Substantia nigra (tissue), 51 donors: ENCODE measurements at places on chromosomes 5 and 9.

GRCh38 chr5:160685695-160686094 is 166.3 kb downstream of the ATP10B start:
- DNase-seq, result no peak

GRCh38 chr5:34490506-34491250 is 165.4 kb upstream of the RAI14 start:
- no peak for DNase-seq

DNA sequence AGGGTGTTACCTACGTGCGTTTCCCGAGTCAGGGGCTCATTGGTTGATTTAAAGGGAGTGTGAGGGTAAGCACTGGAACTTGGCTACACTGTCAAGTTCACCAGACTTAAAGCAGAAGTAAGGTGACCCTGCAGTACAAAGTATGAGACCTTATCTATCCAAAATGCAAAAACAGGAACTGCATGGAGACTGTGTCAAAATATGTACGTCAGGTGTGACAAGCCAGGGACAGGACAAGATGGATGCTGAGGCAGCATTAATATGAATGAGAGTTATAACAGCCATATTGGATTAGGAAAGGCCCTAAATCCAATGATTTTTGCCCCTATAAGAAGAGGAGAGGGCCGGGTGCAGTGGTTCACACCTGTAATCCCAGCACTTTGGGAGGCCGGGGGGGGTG is 15.4 kb upstream of the SUSD3 start:
- DNase-seq, result no peak

DNA sequence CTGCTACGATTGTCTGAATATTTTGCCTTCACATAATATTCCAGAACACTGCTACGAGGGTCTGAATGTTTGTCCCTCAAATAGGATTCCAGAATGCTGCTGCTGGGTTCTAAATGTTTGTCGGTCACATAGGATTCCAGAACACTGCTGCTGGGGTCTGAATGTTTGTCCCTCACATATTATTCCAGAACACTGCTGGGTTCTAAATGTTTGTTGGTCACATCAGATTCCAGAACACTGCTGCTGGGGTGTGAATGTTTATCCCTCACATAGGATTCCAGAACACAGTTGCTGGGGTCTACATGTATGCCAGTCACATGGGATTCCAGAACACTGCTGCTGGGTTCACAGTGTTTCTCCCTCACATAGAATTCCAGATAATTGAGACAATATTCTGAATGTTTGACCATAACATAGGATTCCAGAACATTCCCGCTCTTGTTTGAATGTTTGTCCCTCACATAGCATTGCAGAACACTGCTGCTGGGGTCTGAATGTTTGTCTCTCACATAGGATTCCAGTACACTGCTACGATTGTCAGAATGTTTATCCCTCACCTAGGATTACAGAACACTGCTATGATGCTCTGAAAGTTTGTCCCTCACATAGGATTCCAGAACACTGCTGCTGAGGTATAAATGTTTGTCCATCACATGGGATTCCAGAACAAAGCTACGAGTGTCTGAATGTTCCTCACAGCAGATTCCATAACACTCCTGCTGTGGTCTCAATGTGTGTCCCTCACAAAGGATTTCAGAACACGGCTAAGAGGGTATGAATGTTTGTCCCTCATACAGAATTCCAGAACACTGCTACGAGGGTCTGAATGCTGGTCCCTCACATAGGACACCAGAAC is 201.8 kb downstream of the FOXD4L6 start:
- DNase-seq, result no peak

DNA sequence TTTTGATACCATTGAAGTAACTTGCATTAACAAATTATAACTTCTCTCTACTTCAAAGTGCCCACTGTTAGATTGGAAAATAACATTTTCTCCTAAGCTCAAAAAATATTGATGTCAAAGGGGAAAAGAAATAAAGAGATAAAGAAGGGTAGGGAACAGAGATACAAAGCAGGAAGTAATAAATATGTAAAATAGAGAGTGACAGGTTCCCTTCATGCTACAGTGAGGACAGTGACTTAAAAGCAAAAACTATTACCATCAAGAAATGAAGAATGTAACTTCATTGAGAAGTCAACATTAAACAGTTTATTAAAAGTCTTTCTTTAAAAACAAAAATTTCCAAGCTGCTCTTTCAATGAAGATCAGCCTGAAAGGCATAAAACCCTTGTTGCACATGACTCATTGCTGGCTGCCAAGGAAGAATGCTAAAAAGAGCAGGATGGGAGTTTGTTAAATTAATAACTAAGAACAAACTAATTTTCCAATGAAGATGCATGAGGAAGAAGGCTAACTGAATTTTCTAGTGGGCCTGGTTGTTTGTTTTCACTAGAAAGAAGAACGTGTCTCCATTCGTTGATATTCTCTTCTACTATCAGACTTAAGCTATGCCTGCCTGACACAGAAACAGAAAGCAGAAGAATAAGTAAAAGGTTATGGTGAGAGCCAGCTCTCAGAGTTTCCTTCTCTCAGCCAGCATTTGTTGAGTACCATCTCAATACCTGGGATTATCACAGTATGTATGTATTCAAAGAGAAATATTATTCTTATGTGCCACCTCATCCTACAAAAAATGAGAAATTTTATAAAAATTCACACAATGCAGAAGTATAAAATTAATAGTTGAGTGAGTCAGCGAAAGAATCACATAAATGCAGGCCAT is 197.8 kb upstream of the NREP start:
- no peak for DNase-seq

- DNase-seq, result no peak
These were observed 63.4 kb upstream of the LRRTM2 start for GRCh38 chr5:138938526-138938925.

- DNase-seq, result no peak
These were observed 190.4 kb downstream of the EPB41L4A start for GRCh38 chr5:112228667-112229066.

GRCh38 chr9:128008171-128008570 is 27.4 kb upstream of the EEIG1 start:
- no peak for DNase-seq

GRCh38 chr9:105171589-105171988 is 72.9 kb upstream of the SLC44A1 start:
- DNase-seq, result no peak

- no peak for DNase-seq
These were observed 86.4 kb downstream of the GALNT10 start for GRCh38 chr5:154276973-154277331.

- DNase-seq, result no peak
These were observed 128.6 kb upstream of the EFNA5 start for GRCh38 chr5:107799306-107799705.
